Gastroesophageal sphincter (tissue), 4 donors: ENCODE measurements at places on chromosomes 7 and 10. TPM values are rescaled to one million over a fixed set of nuclear protein-coding genes. Genes with fewer than 3 reads are reported as not detected.

The TMEM140 gene
- total RNA-seq = 12.8 TPM

The FOXI2 gene
- total RNA-seq = 0.77 TPM

The FAM237B gene
- total RNA-seq = not detected

The MBL2 gene
- not detected for total RNA-seq

The SCIN gene
- 0.62 TPM for total RNA-seq

The ANKRD22 gene
- total RNA-seq = not detected

The OPN1SW gene
- not detected for total RNA-seq

The DIP2C gene
- 40.8 TPM for total RNA-seq

The DNMBP gene
- total RNA-seq = 21.7 TPM

The BMS1 gene
- total RNA-seq = 18.8 TPM

The TMEM229A gene
- total RNA-seq = 0.54 TPM
